ENCODE measurements at places on chromosomes 12 and 14.
A peak's percentile ranks its signal among the peaks of the same experiment; 100 is the strongest.

DNA sequence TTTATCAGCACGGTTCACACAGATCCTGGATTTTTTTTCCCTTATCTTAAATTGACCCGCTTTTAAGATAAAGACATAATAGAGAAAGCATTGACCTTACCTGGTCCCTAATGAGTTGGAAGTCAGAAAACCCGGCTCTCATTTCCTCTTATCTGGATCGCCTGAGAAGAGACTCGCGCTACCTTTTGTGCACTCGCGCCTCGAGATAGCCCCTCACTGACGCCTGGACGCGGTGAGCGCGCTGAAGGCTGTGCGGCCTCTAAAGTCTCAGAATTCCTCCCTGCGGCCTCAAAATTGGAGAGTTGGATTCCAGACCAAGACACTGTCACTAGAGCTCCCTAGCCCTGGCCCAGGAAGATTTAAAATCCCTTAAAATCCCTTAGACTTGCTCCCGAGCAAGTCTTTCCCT, 7.0 kb downstream of the NKX2-1 start:
- no peak for DNase-seq

- peak; percentile 55 for DNase-seq
These were observed 195.8 kb upstream of the DIO3 start for GRCh38 chr14:101365329-101366158.

DNA sequence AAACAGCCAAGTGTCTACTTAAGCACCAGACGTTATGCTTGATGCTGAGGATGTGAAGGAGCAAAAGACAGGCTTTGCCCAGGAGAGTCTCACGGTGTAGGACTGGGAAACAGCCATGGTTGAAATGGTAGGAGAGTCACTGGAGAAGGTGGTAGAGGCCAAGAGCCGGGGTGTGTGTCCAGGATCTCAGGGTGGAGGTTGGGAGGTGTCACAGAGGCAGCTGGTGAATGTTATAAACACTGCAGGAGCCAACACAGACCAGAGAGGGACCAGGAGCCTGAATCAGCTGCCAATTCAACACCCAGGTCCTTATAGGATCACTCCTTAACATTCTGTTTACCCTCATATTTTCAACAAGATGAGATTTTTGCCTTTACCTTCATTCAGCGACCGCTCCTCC, 7.5 kb downstream of the NID2 start:
- DNase-seq, result no peak

DNA sequence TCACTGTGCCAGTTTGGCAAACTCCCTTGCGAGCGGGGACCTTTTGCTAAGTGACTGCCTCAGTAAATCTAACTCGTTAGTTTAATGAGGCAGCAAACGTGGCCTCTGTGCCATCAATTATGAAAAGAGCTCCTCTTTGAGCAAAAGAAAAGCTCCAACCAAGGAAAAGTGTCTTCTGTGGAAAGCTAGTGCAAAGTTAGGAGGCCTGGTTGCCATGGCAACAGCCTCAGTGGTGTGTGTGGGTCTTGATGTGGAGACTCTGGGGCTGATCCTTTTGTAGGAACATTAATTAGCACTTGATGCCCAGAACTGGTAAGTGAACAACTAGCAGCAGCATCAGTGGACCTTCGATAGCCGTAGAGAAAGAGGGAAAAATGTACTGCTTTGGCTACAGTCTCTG, 145.7 kb downstream of the CHST11 start:
- DNase-seq, result no peak

- DNase-seq, result no peak
These were observed 311.1 kb upstream of the DIO2 start for GRCh38 chr14:80522411-80522810.

GRCh38 chr12:46209170-46209569, 59.7 kb downstream of the SLC38A1 start:
- no peak for DNase-seq

DNA sequence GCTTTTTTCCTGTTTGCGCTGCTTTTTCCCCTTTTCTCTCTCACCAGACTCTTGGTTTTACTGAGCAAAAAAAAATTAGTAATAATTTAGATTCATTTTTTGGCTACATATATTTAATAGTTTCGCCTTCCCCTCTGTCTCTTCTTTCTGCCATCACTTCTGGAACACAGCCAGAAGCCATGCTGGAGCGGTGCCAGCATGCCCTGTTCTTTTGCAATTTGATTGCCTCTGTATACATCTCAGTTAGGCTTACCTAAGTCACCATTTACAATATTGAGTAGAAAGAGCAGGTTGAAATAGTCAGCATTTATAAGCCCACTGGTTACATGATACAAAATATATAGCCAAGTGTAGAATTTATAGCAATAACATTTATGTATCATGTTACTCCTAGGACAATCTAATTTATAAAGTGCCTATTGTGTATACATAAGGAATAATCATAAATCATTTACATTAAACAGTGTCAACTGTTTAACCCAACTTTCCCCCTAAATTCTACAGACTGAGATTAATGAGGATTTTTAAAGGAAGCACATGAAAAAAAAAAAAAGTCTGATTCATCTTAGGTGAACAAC, 413.8 kb upstream of the SOX5 start:
- DNase-seq, result no peak

GRCh38 chr12:22562036-22563028, 18.0 kb upstream of the C2CD5 start:
- DNase-seq, result no peak

DNA sequence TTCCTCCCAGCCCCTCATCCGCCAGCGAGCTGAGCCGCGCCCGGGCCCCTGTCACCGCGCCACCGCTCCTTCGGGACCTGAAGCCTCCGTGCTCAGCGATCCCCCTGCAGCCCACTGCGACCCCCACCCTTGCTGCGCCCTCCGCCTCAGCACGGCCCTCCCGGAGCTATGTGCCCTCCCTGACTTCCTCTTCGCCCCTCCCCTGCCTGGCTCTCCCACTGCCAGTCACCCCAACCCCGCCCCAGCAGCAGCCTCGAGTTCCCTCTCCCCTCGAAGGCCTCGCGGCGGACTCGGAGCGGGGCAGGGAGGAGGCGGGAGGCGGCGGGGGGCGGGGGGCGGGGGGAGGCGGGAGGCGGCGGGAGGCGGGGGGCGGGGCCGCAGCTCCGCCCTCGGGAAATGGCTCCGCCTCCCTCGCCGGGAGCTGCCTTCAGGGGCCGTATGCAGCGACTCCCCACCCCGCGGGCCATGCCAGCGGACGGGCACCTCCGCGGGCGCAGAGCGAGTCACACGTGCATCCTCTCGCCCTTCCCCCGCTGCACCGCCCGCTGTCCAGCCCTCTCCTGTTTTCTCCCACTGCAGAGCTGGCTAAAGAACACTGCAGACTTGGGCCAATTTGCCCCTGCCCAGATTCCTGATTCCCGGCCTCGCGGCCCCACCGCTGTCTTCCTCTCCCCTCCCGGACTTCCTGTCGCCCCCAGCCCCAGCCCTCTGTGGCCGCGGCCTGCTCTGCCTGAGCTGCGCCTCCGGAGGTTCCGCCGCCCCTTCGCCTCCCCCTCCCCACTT, 29.1 kb upstream of the ADIPOR2 start:
- DNase-seq, result peak; percentile 98

- DNase-seq, result no peak
These were observed 338.9 kb downstream of the AEBP2 start for GRCh38 chr12:19778172-19778571.

GRCh38 chr14:101916816-101917412, 47.5 kb upstream of the DYNC1H1 start:
- DNase-seq, result no peak

DNA sequence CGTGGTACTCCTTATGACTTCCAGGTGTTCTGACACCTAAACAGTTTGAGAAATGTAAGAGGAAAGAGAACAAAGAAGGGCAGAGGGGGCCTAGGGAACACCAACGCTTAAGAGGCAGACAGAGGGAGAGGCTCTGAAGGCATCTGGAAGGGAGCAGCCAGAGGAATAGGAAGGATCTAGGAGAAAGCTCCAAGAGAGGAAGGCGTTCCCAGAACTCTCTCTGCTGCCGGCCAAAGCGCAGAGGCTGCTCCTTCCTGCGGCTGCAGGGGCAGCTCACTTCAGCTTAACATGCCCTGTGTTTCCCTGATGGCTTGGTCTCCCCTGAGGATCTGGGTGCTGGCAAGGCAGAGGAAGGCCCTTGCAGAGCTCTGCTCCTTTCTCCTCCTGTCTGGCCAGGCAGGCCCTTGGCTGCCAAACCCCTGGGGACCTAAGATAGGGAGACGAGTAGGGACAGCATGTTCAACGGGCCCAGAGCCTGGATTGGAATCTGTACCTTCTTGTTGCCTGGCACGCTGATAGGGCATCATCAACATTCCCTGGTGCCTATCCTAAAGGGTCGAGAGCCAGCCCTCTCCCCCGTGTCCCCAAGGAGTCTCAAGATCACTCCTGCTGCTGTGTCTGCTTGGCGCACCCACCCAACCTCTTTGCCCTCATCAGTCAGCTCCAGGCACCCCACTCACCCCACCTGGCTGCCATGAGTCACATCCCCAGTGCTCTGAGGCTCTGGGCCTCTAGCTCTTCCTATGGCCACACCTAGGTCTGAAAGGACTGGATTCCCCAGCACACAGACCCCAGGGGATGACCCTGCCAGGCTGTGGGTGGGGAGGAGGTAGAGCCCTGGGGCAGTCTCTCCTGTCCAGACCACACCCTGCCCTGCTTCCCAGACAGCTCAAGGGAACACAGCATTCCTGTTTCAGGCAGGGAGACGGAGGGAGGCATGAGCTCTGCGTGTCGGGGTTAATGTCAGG, 45.6 kb downstream of the LTBP2 start:
- peak; percentile 100 for DNase-seq

GRCh38 chr14:39264558-39264957, 30.8 kb downstream of the MIA2 start:
- no peak for DNase-seq

GRCh38 chr12:118332511-118332910, 40.2 kb downstream of the TAOK3 start:
- DNase-seq, result no peak

DNA sequence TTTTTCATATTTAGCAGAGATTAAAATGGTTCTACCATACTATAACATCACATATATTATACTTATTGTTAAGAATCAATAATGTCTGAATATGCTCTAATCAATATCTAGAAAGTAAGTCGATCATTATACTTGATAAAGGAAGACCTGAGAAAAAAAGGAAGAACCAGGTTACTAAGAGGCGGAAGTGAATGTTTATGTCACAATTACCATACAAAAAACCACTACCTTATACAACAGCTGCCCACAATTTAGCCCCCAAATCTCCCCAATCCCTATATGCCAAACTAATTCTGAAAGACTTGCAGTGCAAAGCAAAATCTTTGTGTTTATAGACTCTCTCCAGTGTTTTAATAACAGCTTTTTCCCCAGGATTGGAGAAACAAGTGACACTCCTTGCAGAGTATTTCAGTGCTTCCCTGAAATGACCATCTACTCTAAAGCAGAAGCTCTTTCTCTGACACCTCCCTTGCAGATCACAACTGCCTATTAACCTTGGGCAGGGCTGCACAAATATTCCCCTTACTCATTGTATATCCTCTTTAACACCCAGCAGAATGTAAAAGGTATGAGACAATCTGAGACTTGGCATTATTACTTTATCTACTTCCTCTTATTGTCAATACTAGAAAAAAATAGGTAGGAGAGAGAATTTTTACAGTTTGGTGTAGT, 12.7 kb upstream of the SLC2A3 start:
- DNase-seq, result no peak

GRCh38 chr14:51039252-51039651, 55.7 kb downstream of the TRIM9 start:
- DNase-seq, result no peak

DNA sequence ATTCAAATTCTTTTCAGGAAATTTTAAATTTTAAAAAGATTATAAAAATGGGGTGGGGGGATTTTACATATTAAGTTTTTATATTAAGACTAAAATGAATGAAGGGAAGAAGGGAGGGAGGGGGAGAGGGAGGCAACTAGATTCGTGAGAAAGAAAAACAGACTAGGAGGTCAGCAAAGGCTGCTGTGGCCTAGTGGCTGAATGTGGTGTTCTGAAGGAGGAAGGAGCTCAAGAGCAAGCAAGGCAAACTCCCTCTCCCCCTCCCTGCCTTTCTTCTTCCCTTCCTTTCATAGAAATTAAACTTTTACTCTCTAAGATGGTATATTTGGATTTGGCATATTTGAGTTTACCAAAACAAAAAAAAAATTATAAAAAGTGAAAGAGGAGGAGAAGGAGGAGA, 18.1 kb downstream of the DYRK2 start:
- no peak for DNase-seq

- DNase-seq, result no peak
These were observed 126.9 kb downstream of the KTN1 start for GRCh38 chr14:55706893-55707292.

DNA sequence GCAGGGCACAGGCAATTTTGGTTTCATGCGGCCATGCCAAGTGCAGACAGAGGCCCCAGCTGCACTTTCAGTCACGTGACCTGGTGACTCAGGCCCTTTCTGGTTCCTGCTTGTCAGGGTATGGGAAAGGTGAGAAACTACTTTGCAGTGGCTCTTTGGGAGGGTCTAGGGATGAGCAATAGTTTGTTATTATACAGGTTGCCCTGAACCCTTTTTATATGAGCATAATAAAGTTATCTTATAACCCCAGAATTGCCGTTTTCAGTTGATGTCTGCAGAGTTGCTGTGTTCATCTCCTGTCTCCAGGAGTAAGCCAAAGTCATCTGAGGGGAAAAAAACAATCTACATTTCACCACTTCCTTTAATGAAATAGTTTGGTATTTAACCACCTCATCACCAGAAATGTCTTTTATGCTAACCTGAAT, 30.9 kb upstream of the EMP1 start:
- peak; percentile 83 for DNase-seq

GRCh38 chr14:60222820-60223219, 26.2 kb upstream of the PPM1A start:
- no peak for DNase-seq

- no peak for DNase-seq
These were observed 45.0 kb downstream of the SLC24A4 start for GRCh38 chr14:92368001-92368400.

GRCh38 chr12:113586461-113586860, 114.8 kb upstream of the LHX5 start:
- no peak for DNase-seq

GRCh38 chr14:78310272-78310671, 140.1 kb downstream of the NRXN3 start:
- DNase-seq, result no peak

DNA sequence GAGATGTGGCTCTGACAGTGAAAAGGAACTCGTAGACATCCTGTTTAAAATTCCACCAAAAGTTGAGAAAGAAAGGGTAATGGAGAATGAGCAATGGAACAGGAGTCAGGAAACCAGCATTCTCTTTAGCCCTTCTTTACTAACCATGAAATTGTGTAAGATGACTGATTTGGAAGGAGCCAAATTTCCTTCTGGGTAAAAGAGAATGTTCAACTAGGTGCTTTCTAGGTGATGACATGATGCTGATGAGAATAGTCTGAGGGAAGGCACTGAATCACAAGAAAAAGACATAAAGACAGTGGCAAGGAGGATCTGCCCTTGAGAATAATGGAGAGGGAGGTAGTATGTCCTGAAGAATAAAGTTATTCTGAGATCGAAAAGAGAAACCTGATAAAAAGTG, 2.2 kb downstream of the TSHR start:
- DNase-seq, result no peak

DNA sequence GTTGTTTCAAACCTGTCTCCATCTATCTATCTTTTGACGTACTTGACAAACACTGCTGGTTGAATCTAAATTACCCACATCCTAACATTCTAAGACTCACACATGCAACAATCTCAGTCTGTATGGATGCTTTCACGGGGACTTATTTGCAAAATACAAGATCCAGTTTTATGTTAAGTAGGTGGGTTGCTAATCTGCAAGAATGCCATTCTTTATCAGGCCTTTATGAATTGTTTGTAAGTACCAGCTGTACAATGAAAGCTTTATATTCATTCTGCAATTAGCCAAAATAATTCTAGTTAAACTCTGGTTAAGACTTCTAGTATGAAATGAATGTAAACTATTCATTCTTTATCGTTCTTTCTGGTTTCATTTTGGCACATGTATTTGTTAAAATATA, 135.1 kb downstream of the NAV3 start:
- no peak for DNase-seq

Measured in RWPE2 (cell line).